ENCODE measurements at places on chromosomes 7 and 10.

DNA sequence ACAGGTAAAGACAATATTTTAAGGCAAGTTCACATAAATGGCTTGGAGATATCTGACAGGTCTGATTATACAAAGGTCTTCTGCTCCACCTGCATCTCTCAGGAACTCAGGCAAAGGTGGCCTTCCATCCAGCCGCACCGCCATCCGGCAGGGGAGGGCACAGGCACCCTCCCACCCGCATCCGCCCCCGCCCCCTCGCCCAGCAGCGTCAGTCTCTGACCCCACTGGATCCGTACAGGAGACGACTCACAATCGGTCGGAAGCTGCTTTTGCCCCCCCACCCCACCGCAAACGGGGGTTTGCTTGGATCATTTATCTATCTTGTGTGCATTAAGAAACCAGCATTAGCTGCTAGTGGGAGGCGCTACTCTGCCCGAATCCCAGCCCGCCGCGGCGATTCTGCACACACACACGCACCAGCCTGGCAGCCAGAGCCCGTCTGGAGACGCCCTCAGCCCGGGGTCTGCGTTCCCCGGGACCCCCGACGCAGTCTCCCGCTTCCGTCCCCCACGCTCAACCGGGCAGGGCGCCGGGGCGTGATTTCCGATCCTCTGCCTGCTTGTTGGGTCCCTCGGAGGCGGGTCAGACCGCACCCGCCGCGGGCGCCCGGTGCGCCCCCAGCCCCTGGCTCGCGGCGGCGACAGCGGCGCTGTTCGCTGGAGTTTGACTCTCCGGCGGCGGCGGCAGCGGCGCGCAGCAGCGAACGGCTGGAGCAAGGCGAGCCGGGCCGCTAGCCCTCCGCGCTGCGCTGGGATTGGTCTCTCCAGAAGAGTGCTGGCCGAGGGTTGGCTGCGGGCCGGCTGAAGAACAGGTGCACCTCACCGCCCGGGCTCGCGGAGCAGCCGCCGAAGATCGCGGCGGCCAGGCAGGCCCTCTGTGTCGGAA is 820 bp upstream of the NRG3 start:
- DNase-seq = no peak

DNA sequence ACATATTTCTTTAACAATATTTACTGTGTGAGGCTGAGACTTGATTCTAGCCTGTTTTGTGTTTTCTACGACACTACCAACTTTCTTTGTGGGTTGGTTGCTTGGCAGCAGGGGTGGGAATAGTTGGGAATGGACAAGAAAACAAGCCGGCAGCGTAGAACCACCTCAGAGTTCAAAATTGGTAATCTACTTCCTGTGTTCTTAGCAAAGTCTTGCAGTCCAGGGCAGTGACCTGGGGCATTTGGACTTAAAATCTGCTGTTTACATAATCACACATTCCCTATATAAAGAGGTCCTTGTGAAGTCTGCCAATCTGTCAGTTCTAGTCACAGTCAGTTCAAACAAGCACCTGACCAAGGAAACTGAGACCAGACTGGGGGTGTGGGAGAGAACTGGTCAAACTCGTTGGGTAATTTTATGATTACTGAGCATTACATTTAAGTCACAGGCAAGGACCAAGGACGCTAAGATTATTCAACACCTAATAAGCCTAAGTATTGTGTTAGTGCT is 167.9 kb downstream of the CPEB3 start:
- DNase-seq = no peak

DNA sequence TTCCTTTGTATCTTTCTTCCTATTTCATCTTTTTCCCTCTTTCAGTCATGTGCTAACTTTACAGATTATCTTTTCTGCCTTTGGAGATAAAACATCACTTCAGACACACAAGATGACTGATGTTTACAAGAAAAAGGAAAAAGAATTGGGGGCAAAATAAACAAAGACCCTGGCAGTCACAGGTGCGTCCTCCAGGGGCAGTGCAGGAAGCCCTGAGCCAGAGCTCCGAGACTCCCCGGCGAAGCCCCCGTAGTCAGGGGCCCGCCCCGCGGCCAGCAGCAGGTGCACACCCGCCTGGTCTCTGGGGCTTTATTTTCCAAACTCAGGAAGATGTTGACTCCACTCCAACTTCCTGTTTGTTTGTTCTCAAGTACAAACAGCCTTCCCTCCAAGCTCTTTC is 10.2 kb downstream of the STK32C start:
- no peak for DNase-seq

- peak; percentile 0 for DNase-seq
Observed at GRCh38 chr10:66187053-66187733, 738.6 kb upstream of the LRRTM3 start.

GRCh38 chr7:130063036-130063435 is 7.3 kb upstream of the KLHDC10 start:
- peak; percentile 19 for DNase-seq

GRCh38 chr7:99694201-99694911 is 14.6 kb upstream of the CYP3A5 start:
- DNase-seq = no peak

DNA sequence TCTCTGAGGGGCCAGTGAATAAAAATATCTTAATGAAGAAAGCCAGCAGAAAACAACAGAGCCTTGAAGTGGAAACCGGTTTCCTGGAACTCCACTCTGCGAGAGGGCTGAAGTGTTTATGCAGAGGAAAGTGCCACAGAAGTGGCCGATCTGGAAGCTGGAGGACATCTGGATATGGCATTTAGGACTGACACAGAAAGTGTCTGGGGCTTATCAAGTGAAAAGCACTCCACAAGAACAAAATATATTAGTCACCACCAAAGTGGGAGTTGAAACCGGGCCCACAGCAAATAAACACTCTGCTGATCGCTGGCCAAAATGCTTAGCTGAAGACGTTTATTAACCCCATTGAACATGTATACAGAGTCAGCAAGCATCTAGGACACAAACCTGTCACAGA is 7.8 kb downstream of the NOD1 start:
- DNase-seq = no peak

GRCh38 chr10:35339942-35340341 is 3.6 kb downstream of the CCNY start:
- no peak for DNase-seq

DNA sequence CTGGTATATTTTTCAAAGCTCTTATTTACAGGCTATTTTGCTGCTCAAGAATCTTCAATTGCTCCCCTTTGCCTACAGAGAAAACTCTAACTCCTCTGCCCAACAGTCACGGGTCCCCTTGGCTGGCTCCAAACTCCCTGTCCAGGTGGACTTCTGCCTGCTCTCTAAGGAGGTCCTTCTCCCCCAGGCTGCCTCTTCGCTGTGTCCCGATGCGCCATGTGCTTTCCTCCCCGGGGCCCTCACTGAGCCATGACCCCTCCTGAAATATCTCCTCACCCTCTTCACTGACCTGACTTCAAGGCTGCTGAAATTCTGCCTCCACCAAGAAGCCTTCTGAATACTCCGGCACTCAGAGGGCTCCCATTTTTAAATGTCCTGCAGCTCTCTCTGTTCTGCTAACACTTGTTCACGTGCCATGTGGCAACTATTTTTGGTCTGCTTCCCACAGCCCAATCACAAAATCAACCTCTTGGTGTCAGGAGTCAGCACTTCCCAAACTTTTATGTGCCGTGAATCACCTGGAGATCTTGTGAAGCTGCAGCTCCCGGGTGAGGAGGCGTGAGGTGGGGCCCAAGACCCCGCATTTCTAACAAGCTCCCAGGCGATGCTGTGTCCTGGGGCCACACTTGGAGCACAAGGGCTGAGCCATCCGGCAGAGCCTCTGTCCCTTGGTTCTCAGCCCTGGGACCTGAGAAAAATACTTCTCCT is 85.7 kb upstream of the COL13A1 start:
- no peak for DNase-seq

DNA sequence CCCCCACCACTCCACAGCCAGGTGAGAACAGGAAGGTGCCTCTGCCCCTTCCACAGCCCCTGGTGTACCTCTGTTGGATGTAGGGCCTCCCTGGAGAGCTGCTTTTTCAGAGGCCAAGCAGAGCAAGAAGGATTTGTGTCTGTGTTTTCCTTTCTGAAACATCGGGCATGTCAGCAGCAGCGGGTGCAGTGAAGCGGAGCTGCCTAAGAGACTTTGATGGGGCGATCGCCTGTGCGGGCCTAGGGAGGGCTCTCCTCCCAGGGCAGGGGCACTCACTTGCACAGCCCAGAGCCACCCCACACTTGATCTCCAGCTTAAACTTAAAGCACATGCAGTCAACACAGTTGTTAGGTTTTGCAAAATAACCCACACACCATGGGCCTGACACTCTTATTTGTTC is 324.7 kb downstream of the ACTR3B start:
- DNase-seq = no peak

GRCh38 chr7:35818513-35818912 is 17.7 kb downstream of the SEPTIN7 start:
- DNase-seq = no peak

- DNase-seq = no peak
Observed at GRCh38 chr10:95513941-95514392, 47.2 kb downstream of the SORBS1 start.

Data from T-cell (primary cell).